ENCODE measurements at places on chromosomes 16 and 17.

GRCh38 chr16:20865420-20866131, 34.6 kb downstream of the DCUN1D3 start:
- no peak for DNase-seq

GRCh38 chr16:58026705-58027160, 1.2 kb downstream of the MMP15 start:
- DNase-seq: no peak

DNA sequence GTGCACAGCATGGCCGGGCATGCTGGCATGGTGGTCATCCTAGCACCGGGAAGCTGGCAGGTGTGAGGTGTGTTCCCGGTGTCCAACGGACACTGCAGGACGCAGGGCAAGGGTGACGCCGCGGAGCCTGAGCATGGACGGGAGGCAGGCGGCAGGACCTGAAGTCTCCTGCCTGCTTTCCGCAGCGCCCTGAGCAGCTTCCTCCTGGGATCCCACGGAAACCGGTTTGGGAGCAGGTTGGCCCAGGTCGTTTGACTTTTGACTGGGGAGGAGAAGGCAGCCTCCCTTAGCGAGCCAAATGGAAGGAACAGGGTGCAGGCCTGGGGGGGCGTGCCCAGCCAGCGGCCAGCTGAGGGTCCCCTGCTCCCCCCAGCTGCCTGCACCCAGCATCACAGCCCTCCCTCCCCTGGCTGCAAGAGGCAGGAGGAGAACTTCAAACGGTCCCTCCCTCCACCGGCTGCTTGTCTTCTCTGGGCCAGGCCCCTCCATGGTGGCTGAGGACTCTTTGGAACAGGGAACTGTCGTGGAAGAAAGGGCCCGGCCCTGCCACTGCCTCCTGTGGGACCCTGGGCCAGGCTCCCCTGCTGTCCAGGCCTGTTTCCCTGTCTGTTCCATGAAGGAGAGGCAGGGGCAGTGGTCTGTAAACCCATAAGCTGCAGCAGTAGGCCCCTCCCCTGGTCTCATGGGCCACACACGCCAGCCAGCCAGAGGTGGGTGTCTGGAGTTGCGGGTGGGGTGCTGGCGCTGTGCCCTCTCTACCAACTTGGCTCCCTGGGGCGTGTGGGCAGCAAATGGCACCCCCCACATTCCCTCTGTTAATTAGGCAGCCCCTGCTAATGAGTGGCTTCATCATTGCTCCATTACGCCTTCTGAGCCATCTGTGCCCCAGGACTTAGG, 7.8 kb upstream of the ADGRG1 start:
- DNase-seq: peak; percentile 19

GRCh38 chr16:50838165-50838564, 96.3 kb downstream of the CYLD start:
- DNase-seq: no peak

DNA sequence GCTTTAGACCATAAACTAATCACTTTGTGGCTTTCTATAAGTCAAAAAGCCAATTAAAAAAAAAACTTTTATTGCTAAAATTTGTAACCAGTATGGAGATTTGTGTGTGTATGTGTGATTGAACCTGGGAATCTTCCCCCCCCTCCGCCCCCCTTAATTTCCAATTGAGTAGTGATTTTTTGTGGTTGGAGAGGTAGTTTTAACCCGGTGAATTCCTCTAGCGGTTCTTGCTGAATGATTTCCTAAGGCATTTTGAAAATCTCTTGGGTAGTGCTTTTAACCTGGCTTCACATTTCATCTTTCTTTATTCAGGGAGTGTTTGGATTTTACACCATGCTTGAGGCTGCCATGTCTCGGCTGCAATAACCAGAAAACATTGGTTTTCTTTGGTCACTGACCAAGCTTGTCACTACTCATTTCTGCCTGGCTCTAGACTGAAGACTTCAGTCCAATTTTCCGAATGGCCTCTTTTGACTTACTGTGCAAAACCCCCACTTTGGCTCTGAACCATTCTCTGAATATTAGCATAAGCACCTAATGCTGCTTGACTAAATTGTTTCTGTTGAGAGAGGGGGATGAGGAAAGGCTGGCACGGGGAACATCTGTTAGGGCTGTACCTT, 35.6 kb downstream of the PRKCA start:
- no peak for DNase-seq

GRCh38 chr16:61929776-61930175, 106.5 kb downstream of the CDH8 start:
- DNase-seq: no peak

DNA sequence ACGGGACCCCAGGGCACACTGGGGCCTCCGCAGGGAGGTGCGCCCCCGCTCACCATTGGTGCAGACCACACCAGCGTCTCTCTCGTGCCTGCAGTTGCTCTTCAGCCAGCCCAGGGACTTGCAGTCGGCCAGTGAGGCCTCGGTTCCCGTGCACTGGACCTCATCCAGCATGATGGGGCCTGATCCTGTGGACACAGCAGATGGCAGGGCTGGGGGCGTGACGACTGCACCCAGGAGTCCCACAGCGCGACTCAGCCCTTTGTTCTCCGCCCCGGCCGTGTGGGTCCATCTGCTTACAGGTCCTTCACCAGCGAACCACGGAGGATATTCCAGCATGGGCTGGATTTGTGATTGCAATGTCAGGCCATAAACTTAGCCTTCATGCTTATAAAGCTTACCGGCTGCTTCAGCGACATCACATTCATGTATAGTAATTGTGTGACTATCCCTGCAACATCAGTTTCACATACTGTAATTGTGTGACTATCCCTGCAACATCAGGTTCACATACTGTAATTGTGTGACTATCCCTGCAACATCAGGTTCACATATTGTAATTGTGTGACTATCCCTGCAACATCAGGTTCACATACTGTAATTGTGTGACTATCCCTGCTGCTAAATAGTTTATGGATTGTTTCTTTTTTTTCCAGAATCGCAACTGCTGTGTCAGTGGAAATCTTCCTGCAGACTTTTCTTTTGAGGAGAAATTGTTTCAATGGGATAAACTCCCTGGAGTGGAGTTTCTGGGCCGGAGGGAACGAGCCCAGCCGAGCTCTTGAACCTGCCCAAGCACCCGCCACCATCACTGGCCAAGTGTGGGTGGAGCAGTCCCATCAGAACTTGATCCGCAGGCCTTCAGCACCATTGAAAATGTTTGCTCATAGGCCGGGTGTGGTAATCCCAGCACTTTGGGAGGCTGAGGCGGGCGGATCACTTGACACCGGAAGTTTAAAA, 4.8 kb downstream of the LGALS3BP start:
- peak; percentile 21 for DNase-seq

- no peak for DNase-seq
Observed at GRCh38 chr16:65024767-65025178, 97.1 kb downstream of the CDH11 start.

DNA sequence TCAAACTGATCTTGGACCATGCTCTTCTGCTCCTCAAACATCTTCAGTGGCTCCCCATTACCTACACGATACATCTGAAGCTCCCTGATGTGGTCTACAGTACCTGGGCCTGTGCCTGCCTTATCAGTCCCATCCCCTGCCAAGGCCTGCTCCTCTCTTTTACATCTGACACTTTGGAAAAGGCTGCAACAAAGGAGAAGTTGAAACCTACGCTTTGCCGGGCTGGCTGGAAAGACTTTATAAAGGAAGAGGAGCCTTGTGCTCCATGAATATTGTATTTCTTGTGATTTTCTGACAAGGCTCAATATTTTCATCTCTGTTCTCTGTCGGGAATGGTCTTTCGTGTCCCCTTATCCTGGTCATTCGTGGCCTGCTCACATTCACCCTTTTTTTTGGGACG, 132.5 kb downstream of the XYLT1 start:
- no peak for DNase-seq

GRCh38 chr16:31273187-31273586, 13.4 kb downstream of the ITGAM start:
- no peak for DNase-seq

DNA sequence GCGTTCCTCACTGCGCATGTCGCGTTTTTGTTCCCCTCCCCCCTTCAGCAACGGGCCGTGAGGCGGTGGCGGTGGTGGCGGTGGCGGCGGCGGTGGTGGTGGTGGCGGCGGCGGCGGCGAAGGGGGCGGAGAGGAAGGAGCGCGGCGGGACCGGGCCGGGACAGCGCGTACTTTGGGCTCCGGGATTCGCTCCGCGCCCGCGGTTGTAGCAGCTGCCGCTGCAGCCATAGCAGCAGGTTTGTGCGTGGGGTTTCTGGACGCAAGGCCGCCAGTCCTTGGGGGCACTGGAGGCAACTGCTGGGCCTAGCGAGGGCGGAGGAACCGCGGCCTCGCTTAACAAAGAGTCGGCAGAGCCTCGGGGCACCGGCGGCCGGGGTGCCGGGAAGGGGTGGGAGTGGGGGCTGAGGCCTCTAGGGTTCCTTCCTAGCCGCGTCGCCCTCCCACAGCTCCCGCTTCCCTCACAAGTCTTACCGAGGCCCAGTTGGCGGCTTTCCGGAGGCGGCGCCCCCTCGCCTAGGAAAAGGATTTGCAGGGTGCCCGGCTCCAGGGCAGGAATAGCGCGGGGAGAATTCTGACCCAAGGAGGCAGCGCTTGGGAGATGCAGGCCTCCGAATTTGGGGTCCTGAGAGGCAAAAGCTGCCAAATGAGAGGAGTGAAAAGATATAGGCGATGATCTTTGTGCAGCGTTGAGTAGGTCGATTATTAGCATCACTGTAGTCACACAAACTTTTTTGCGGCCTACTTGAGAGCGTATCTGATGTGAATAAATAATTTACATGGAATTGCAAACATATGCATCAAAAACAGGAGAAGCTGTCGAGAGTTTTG, at the start of gene DDX42:
Gene DDX42 (plus strand): TSS at position 30 of the 828 bp plus-strand sequence. CDS start 12,880 bp downstream, outside the sequence.
- peak; percentile 96 for DNase-seq

- no peak for DNase-seq
Observed at GRCh38 chr16:82829301-82829700, 202.5 kb downstream of the CDH13 start.

- DNase-seq: no peak
Observed at GRCh38 chr17:77619851-77620250, 338.7 kb upstream of the TNRC6C start.

DNA sequence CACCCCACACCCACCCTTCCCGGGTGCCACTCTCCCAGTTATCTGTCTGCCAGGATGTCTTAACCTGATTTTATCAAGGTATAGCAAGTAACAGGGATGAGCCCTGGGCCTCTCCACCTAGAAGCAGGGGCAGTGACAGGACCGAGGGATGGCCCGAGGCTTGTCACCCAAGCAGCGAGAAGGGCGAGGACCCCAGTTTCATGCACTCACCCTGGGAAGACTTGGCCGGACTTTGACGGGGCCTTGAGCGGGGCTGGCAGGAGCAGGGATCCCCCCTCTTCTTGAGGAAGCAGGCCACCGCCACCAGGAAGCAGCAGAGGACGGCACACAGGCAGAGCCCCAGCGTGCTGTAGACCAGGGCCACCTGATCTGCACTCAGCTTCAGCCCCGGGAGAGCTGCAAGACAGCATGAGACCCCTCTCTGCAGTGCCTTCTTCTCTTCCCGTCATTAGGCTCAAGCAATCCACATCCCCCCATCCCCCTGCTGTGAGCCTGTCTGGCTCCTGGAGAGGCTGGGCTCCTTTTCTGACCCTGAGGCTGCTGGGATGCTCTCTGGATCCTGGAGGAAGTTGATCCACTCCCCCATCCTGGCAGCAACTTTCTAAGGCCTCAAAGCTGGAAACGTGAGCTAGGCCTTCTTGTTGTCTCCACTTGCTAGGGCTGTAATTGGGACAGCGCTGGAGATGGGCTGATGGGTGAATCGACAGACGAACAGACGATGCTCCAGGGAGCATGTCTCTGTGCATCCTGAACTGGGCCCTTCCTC, 31.6 kb downstream of the TNFRSF13B start:
- no peak for DNase-seq

- no peak for DNase-seq
Observed at GRCh38 chr16:51337662-51338061, 186.6 kb upstream of the SALL1 start.

- DNase-seq: peak; percentile 93
Observed at GRCh38 chr16:30096105-30096861, at the start of gene YPEL3. Gene YPEL3 (minus strand): TSS chr16:30096213. CDS start chr16:30095482, 731 bp downstream.

DNA sequence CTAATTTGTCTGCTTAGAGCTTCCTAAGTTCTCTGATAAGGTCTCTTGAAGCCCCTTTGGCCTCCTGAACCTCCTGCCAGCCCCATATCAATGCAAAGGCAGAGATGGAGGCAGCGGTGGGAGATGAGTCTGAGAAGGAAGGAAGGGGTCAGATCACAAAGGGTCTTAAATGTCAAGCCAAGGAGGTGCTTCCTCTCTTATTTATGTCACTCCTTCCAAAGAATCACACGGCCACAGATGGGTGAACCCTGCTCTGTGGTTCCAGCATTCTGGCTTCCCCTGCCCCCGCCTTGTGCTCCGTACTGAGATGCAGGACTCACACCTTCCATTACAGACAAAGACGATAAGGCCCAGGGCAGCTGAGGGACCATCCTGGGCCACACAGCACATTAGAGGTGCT, 96.3 kb downstream of the GSG1L start:
- no peak for DNase-seq

DNA sequence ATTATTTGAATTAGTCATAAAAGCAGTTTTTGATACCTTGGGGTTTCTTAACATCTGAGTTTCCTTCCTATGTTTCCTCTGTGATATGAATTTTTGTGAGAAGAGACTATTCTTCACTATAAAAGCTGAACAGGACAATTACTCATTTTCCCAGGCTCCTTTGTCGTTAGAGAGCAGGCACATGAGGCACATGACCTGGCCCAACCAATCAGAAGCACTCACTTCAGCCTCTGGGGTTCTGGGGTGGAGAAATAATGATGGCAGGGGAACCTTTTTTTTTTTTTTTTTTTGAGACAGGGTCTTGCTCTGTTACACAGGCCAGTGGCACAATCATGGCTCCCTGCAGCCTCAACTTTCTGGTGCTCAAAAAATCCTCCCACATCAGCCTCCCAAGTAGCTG, 145.5 kb upstream of the ASIC2 start:
- DNase-seq: no peak

DNA sequence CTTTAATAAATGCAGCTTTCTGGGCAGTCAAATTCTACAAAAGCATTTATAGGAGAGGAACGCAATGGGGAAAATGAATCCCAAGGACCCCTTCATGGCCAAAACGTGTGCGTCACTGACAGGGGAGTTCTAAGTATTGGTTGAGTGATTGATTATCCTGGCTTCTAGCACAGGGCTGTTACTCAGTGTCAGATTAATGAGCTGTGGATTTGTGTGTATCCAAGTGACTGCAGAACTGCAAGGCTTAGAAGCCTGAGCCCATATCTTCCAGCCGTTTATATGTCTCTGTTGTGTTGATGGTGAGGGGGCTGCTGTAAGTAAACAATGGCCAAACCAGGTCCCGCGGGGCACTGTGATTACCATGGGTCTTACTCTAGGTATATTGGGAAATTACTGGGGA, 129.4 kb downstream of the SHISA9 start:
- no peak for DNase-seq

DNA sequence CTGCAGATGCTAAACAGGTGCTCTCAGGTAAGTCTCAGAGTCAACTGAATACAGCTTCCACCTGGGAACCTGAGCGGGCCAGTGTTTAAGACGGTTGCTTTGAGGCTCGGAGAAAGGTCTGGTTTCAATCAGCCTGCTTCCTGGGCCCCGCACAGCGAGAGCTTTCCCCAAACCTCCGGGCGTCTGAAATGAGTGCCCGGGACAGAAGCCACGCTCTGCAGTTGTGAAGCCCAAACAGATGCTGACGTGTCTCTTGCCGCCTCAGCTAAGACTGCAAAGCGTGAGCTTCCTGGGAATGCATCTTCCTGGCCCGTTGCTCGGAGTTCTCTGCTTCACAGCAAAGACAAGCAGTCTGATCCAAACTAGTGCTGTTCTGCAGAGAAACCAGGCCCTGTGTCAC, 36.7 kb downstream of the PLXDC1 start:
- DNase-seq: no peak

Measured in head of caudate nucleus (tissue), 42 donors.